ENCODE measurements at places on chromosomes 3 and 15. TPM values are rescaled to one million over a fixed set of nuclear protein-coding genes. Genes with fewer than 3 reads are reported as not detected.

DNA sequence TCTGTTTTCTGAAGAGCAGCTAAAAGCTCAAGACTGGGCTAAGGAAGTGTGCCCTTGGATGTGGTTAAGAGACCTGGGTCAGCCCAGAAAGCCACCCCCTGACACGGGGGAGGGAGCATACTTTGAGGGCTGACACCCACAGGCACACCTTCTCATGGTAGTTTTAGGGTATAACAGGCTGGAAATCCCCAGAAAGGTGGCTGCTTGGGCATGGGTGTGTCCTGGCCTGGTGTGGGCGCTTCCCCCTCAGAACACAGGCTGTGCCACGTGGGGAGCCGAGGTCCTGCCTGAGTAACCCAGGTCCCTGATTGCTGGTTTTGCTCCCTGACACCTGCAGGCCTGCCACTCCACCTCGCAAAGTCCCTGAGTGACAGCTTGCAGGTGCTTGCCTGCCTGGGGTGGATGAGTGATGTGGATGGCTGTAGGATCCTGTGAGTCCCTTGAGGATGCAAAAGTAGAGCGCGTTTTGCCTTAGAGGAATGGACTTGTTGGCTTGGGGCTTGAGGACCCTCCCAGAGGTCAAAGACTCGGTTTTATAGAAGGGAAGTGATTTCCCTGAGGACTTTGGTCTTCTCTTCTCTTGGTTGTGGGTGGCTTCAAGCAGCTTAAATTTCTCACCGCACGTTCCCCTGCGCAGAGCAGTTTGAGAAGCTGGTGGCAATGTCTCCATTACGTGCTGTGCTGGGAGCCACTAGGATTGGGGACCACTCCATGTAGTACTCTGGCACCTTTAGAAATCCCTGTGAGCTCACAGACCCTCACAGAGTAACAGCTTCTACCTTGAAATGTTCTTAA is 94.4 kb downstream of the DNASE1L3 start:
- peak; percentile 54 for DNase-seq

GRCh38 chr3:160018959-160019358 is 30.3 kb downstream of the IL12A start:
- DNase-seq = no peak

- no peak for DNase-seq
These were observed 51.5 kb downstream of the RPN1 start for GRCh38 chr3:128598884-128599664.

- no peak for DNase-seq
These were observed 213.7 kb downstream of the ZBTB20 start for GRCh38 chr3:114933407-114933806.

GRCh38 chr3:113228498-113229286 is 17.3 kb downstream of the BOC start:
- DNase-seq = no peak

GRCh38 chr3:139627759-139628158 is 50.0 kb downstream of the NMNAT3 start:
- DNase-seq = no peak

DNA sequence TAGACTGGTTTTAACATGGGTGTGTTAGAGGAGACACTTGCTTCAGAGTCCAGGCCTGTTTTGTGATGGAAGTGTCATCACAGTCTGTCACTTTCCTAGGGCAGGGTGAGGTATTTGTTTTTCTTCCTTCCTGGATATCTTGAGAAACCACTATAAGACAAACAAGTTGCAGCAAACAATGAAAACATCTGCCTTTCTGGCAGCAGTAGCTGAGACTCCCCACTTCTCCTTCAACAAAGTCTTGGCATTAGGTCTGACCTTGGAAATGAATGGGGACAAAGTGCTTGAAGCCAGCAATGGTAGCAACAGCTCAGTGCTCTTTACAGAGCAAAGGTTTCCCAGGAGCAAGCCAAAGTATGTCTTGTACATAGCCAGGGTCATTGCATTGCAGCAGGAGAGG is 64.6 kb downstream of the CD200 start:
- no peak for DNase-seq

WDR49 gene
- not detected for total RNA-seq

GOLGA6B gene
- not detected for total RNA-seq

STX19 gene
- not detected for total RNA-seq

PLA2G4E gene
- not detected for total RNA-seq

TMEM108 gene
- not detected for total RNA-seq

TM4SF1 gene
- total RNA-seq = not detected
